Activated CD4-positive, alpha-beta T cell treated with anti-CD3 and anti-CD28 coated beads, Interleukin-2, amount 50 U/mL, for 24 hours (primary cell): ENCODE measurements at places on chromosomes 6 and 20.

DNA sequence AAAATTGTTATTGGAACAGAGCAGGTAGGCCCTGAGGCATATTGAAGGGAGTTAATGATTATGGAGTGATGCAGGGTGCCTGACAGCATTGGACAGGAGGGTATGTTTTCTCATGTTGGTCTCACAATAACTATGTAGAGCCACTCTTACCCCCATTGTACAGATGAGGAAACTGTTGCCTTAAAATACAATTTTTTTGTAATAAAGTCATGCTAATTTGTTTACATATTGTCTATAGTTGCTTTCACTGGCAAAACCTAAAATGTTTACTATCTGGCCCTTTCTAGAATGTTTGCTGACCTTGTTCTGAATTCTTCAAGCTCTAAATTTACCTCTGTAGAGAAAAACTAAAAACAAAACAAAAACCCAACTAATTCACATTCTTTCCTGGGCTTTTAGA, 5.7 kb downstream of the ACOT8 start:
- no peak for DNase-seq

GRCh38 chr6:80254716-80255115, 148.2 kb downstream of the BCKDHB start:
- DNase-seq: no peak

GRCh38 chr20:37726971-37727956, 33.4 kb downstream of the CTNNBL1 start:
- no peak for DNase-seq

DNA sequence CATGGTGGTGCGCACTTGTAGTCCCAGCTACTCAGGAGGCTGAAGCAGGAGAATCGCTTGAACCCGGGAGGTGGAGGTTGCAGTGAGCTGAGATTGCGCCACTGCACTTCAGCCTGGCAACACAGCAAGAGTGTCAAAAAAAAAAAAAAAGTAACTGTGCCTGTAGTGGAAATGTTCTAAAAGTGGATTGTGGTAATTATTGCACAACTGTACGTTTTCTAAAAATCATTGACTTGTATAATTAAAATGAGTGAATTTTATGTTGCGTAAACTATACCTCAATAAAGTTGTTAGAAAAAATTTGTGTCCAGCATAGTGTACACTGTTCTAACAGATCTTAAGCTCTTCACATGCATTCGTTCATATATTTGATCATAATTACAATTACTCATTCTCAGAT, 5.5 kb downstream of the SEC23B start:
- DNase-seq: no peak

DNA sequence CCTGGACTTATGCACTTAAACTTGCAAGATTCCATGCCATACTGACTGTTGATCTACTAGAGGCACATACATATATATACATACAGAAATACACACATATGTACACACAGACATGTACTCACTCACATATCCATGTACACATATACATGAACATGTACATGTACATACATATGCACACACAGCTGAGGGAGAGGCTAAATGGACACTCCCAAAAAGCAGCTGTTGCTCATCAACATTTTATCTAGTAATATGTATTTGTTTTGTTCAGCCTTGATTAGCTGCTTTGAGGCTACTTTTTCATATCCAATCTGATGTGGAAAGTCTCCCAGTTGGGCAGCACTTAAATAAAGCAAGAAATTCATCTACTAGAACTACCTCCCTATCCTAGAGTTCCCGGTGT, 33.7 kb upstream of the FBXL4 start:
- DNase-seq: no peak

GRCh38 chr6:130969791-130970491, 93.1 kb downstream of the EPB41L2 start:
- no peak for DNase-seq

GRCh38 chr6:116969211-116969863, 92.3 kb downstream of the RFX6 start:
- no peak for DNase-seq

DNA sequence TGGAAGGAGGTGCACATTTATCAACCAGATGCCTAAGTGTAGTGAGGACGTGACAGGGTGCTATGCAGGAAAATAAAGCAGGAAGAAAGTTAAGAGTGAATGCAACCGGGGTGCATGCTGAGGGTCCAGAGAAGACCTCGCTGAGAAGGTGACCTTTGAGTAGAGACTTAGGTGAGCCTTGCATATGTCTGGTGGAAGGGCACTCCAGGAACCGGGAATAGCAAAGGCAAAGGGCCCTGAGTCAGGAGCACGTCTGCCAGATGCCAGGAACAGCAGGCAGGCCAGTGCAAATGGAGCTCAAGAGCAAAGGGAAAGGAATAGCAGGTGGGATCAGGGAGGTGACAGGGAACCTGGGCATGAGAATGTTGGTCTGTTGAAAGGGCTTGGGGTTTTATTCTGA, 445.5 kb downstream of the PREX1 start:
- DNase-seq: no peak

DNA sequence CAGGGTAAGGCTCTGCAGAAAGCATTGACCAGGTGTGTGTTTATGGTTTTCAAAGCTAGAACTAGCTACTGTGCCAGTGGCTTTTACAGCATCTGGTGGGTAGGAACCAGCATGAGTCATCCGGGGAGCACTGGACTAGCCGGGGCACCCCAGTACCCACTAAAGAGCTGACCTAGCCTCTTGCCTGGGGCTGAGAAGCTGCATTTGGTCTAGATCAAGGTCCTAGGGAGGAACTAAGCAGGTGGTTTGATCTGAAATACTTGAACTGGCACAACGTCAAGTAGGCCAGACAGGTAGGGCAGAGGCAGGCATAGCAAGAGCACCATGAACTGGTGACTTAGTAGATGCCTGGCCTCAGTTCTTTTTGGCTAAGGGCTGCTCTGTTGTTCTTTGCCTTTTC, 109.8 kb upstream of the PTPRK start:
- no peak for DNase-seq

GRCh38 chr6:36130667-36131510, 576 bp downstream of the MAPK13 start:
- DNase-seq: no peak

GRCh38 chr6:19362396-19362795, 474.8 kb upstream of the ID4 start:
- no peak for DNase-seq

GRCh38 chr6:123875784-123876183, 72.1 kb downstream of the NKAIN2 start:
- no peak for DNase-seq

DNA sequence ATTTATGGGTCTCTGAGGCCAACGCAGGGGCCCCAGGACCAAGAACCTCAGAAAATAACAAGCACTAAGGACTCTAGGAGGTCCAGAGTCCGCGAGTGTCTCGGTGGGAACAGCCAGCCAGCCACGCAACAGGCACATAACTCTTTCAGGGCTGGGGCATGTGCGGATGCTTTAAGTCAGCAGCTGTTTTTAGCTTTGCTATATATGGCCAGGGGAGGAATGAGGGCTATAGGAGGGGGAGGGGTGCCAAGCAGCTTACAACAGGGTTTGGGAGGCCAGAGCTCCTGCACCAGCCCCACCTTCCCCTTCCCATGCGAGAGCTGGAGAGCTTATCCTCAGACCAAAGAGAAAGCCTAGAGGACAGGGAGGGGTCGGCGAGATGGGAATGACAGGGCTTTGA, 6.2 kb downstream of the JPH2 start:
- no peak for DNase-seq

- no peak for DNase-seq
Observed at GRCh38 chr6:121627761-121628160, 192.3 kb downstream of the GJA1 start.
